Skeletal muscle tissue (tissue), 5 donors: ENCODE measurements at places on chromosomes 2 and 18. TPM values are rescaled to one million over a fixed set of nuclear protein-coding genes. Genes with fewer than 3 reads are reported as not detected.

The CLEC4F gene
- total RNA-seq = not detected

The RBM45 gene
- 11.0 TPM for total RNA-seq

The SERPINB13 gene
- total RNA-seq = not detected

The FTCDNL1 gene
- 1.0 TPM for total RNA-seq

The SERPINB4 gene
- not detected for total RNA-seq

The FBLN7 gene
- 9.9 TPM for total RNA-seq

The IL1F10 gene
- not detected for total RNA-seq

The CCNT2 gene
- total RNA-seq = 35.0 TPM

The PDE1A gene
- 9.9 TPM for total RNA-seq

The PFN4 gene
- not detected for total RNA-seq

The IL36A gene
- not detected for total RNA-seq

The B3GNT7 gene
- 0.52 TPM for total RNA-seq

The LTBP1 gene
- 78.8 TPM for total RNA-seq

The FZD7 gene
- total RNA-seq = 42.8 TPM

The UBR3 gene
- total RNA-seq = 67.8 TPM

The TSPYL6 gene
- total RNA-seq = not detected

The CLHC1 gene
- 20.4 TPM for total RNA-seq

The EGR4 gene
- total RNA-seq = not detected
